ENCODE measurements at places on chromosomes 16 and 17.

DNA sequence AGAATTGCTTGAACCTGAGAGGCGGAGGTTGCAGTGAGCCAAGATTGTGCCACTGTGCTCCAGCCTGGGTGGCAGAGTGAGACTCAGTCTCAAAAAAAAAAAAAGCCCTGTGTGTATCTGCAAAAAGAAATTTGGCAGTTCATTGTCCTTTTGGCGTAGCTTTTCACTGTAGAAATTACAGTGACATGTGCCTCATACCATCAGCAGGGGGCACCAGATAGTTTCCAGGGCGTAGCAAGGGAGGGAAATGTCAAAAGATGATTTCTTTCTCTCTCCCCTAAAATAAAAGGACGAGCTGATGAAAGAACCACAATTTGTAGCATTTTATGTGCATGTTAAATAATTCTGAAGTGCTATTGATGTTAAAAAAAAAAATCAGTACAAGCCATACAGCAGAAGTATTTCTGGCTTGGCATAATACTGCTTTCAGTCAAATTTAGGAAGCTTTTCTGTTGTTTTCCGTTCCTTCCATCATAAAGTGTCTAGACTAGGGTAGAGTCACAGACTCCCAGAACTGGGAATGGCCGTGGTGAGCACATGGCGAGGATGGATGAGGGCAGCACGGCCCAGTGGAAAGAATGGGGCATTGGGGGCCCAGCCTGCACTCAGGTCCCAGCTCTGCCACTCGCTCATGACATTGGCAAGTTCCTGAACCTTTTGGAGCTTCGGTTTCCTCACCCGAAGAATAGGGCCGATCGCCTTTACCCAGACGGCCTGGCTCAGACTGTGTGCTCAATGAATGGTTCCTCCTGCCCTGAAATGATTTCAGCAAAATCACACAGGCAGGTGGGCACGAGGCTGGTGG, 59.8 kb upstream of the RPH3AL start:
- DNase-seq: peak; percentile 47

DNA sequence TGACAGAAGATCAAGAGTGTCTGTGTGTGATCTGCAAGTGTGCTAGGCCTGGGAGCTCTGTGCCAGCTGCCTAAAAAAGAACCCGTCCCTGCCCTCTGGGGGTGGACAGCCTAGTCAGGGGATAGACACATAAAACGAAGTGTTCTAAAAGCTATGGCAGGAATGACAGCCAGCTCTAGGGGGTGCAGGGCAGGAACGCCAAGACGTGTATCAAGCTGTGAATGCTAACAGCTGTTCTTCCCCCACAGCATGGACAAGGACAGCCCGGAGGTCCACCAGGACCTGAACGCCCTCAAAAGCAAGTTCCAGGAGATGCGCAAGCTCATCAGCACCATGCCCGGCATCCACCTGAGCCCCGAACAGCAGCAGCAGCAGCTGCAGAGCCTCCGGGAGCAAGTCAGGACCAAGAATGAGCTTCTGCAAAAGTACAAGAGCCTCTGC, 5.1 kb downstream of the RASD1 start:
- DNase-seq: no peak

- no peak for DNase-seq
These were observed 74.4 kb downstream of the COX10 start for GRCh38 chr17:14143688-14144087.

- DNase-seq: no peak
These were observed 1376.4 kb downstream of the CDH11 start for GRCh38 chr16:63745456-63745855.

- no peak for DNase-seq
These were observed 7.6 kb downstream of the PPP4C start for GRCh38 chr16:30083216-30084055.

DNA sequence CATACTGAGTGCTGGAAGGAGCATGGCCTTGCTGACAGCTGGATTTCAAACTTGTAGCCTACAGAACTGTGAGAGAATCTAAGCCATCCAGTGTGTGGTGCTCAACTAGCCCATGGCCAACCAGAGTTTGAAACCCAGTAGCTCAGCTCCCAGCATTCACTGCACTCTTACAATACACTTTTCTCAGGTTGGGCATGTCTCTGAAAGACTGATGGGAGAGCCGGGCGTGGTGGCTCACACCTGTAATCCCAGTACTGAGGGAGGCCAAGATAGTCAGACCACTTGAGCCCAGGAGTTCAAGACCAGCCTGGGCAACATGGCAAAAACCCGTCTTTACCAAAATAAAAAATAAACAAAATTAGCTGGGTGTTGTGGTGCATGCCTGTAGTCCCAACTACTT, 3.8 kb downstream of the CPNE2 start:
- DNase-seq: no peak

DNA sequence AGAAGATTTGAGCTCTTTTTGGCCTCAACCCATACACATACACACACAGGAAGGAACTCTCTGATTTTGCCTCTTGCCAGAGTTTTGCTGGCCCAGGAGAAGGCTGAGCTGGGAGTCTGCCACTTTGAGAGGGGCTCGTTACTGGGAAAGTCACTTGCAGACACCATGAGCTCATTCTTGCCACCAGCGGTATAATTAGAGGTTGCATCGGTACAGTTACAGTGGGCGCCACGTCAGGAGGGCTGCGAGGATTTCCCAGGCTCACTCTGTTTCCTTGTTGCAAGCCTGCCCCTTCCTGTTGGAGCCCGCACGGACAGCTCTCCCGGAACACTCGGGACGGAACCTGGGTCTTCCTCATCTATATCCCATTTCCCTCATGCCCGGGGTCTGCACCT, 3.1 kb upstream of the SDK2 start:
- no peak for DNase-seq

- DNase-seq: no peak
These were observed 930.7 kb downstream of the CDH8 start for GRCh38 chr16:61105544-61105943.

DNA sequence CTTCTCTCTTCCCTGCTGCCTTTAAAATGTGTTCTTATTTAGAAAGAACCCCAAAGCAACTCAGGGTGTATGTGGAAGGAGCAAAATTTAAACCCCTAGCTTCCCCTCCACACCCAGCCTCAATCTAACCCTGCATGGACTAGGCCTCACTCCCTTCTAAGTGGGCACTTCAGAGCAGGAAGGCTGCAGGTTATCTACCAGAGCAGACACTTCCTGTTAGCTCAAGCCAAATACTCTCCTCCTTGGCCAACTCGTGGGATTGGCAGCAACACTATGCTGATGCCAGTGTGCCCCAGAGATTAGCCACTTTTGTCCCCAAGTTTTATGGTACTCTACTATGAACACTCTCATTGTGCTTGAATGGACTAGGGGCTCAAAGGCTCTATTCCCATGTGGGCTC, 35.6 kb downstream of the CCDC42 start:
- no peak for DNase-seq

- no peak for DNase-seq
These were observed 2.5 kb downstream of the TNFSF12 start for GRCh38 chr17:7551396-7551795.

- no peak for DNase-seq
These were observed 2.7 kb downstream of the SOCS1 start for GRCh38 chr16:11253009-11253994.

DNA sequence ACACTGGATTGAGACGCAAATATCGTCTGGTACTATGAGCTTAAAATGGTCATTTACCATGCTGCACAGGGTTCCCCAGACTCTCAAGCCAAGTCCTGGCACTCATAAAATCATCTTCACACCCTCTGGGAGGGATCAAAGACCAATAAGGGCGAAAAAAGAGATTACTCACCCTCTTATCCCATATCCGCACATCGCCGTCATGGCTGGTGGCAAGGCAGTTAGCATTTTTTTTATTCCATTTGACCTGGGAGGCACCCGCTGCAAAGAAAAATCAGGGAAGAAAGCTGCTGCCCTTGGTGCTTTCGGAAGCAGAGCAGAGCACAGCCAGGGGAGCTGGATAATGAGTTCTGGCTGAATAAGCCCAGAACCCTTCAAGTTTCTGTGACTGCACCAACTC, 42.4 kb downstream of the WDR59 start:
- no peak for DNase-seq

GRCh38 chr17:78490156-78490555, 87.0 kb downstream of the DNAH17 start:
- no peak for DNase-seq

DNA sequence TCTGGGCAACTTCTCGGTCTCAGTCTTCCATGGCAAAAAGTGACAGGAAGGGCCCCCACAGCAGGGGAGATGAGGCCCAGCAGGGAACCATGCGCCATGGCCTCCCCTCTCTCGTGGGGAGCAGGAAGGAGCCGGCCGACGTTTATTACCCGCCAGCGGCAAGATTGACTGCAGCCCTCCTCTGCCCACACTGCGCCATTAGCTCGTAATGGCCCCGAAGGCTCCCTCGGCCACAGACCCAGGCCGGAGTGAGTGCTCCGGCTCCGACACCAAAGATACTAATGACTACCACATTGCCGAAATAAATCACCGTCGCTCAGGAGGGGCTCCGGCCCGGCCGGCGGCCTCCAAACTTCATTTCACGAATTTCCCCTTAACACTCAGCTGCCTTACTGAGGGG, 226.9 kb downstream of the C16orf78 start:
- no peak for DNase-seq

DNA sequence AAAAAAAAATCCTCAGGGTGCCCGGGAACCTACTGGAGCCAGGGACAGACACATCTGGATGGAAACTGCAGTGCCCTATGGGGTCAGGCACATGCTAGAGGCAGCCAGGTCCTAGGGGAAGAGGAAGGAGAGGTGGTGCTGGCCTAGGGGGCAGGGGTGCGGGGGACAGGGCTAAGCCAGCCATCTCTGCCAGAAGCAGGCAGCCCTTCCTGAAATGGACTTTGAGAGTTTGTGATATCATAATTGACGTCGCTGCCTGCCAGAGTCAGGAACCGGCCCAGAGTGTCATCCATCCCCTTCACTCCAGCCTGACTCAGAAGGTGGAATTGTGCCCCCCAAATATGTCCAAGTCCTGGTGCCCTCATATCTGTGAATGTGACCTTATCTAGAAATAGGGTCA, 25.0 kb upstream of the BAHCC1 start:
- no peak for DNase-seq

DNA sequence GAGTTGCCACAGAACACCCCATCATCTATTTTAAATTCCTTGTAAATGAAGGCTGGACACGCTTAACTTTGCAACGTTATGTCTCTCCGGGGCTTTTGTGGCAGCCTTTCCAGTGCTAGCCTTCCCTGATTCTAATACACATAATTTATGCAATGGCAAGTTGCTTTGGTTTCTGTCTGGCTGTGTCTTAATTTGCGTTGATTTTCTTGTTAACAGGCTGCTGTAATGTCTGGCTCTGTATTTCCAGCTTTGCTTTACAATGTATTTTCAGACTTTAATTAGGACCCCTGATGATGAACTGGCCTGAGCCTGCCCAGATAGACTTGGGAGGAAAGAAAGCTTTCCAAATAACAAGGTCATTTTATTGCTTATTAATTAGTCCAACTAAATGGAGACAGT, 30.3 kb downstream of the ARSG start:
- DNase-seq: no peak

- no peak for DNase-seq
These were observed 546 bp upstream of the PSMD7 start for GRCh38 chr16:74296104-74296431.

- DNase-seq: no peak
These were observed 65.4 kb upstream of the CLEC18A start for GRCh38 chr16:69885722-69886121.

DNA sequence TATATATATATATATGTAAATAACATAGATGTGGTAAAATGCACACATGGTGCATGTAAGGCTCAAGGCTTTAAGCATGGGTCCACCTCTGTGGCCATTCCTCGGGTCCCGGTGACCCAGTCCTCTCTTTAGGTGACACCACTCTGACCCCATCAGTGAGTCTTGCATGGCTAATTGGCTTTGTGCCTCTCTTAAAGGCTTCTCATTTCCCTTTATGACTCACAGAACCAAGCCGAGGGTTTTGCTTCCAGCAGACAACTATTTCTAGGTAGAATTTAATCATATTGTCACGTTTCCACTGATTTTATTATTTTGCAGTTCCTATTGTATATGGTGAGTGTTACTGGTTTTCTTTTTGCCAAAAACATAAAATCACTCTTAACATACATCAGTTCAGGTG, 59.7 kb downstream of the PLCG2 start:
- DNase-seq: no peak

- DNase-seq: no peak
These were observed 47.8 kb downstream of the HOXB1 start for GRCh38 chr17:48483004-48483403.

GRCh38 chr16:6891496-6891895, 441.1 kb upstream of the RBFOX1 start:
- DNase-seq: peak; percentile 54

- no peak for DNase-seq
These were observed 3.8 kb upstream of the NPB start for GRCh38 chr17:81898029-81898866.

DNA sequence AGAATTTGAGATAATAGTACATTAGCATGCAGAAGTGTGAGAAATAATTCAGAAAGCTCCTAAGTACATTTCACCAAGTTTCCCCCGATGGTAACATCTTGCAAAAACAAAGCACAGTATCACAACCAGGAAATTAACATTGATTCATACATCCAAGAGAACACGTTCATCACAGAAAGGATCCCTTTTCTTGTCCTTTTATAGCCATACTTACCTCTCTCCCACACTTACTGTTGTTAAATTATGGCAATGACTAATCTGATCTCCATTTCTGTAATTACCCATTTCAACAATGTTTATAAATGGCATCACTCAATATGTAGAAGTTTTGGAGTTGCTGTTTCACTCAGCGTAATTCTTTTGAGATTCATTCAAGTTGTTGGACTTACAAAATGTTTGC, 1260.0 kb downstream of the CDH8 start:
- no peak for DNase-seq

DNA sequence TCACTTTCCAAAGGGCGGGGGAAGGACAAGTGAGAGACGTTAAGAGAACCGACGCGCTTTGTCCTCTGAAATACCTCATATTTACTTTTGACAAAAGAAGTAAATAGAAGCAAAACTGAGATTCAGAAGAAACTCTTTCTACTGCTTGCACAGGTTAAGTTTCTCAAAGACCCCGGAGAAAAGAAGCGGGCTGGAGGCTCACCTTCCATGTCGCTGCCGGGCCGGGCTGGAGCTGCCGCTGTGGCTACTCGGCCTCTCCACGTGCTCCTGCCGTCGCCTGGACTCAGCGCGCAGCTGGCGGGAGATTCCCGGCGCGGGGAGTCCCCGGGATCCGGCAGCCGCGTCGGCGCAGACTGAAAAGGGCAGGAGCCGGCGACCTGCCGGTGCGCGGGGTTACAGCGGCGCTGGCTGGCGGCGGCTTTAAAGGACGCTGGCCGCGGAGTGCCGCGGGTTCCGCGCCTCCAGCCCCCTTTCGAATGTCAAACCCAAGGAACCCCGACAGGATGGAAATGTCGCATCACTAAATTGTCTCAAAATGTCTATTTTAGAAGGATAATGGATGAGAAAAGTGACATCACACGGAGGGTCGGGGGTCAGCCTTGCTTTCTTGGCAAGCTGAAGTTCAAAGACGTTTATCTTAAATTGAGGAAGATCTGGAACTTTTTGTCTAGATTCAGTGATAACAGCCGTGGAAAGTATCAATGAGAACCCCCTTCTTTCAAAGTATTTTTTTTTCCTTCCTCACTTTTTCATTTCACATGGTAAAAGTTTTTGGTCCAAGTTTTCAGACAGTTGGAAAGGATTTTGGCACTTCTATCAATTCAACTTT, at the start of gene IKZF3:
Gene IKZF3 (minus strand): TSS at position 395 of the 829 bp plus-strand sequence. CDS start 186 bp downstream, at position 209.
- DNase-seq: peak; percentile 66

- DNase-seq: peak; percentile 76
These were observed 5.6 kb upstream of the CRYM start for GRCh38 chr16:21283521-21284289.

- no peak for DNase-seq
These were observed 114.7 kb downstream of the IRX3 start for GRCh38 chr16:54171626-54172537.

GRCh38 chr16:11409398-11409797, 64.1 kb downstream of the RMI2 start:
- no peak for DNase-seq
